ENCODE measurements at places on chromosomes 7 and 10.

- no peak for DNase-seq
Observed at GRCh38 chr10:116126239-116126638, 146.8 kb downstream of the GFRA1 start.

DNA sequence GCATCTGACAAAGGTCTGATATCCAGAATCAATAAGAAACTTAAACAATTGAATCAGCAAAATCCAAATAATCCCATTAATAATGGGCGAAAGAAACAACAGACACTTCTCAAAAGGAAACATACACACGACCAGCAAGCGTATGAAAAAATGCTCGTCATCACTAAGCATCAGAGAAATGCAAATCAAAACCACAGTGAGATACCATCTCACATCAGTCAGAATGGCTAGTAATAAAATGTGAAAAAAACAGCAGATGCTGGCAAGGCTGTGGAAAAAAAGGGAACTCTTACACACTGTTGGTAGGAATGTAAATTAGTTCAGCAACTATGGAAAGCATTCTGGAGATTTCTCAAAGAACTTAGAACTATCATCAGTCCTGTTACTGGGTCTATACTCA, 496.7 kb downstream of the SH2D4B start:
- DNase-seq = no peak

DNA sequence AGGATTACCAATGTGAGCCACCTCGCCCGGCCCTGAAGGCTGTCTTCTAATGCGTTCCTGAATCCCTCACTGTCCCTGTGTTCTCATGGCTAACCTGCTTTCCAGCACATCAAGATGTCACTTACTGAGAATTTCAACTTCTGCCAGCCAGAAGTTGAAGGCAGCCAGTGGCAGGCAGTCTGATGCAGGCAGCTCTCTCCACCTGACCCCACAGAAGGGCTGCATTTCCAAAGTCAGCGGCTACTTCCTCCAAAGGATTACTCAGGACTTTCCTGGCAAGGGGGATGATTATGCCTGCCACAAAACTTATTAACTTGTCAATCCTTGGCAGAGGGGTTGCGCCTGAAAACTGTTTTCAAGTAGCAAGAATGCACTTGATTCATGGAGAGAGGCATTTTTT, 1219.4 kb downstream of the TYW1 start:
- DNase-seq = no peak

DNA sequence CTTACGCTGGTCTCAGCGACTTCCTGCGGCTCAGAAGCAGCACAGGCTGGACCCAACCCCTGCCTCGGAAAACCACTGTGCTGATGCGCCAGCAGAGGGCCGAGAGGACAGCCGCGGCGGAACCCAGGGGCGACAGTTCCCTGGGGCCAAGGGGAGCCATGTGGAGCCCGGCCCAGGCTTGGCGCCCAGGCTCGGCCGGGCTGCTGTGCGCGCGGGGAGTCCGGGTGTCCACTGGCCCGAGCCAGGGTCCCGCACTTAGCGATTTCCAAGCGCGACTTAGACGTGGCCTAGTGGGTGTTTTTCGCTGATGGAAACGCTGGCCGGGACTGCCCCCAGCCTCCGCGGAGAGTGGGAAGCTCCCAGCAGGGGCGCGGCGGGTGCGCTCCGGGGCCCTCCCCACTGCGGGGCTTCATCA, 18.6 kb upstream of the ZNF32 start:
- DNase-seq = no peak

DNA sequence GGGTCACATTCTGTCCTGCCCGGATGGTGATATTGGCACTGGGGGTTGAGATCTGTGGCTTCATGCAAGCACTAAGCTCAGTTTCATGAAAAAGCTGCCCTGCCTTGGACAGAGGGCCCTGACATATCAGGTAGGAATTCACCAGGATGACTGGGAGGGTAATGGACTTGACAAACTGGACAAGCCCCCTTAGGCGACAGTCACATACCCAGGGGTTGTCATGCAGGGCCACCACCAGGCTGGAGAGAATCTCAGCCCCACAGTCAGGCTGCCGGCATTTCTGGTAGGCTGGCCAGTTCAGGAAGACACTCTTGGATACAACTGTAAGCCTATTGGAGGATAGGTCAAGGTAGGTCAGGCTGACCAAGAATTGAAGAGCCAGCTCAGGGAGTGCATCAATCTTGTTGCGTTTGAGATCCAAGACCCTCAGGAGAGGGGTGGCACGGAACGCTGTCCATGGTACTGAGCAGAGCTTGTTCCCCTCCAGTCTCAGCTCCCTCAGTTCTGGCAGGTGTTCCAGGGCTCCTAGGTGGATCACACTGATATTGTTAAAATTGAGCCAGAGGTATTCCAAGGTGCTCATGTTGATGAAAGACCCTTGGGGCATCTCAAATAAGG, 824 bp downstream of the LRIT2 start:
- DNase-seq = no peak

GRCh38 chr7:25586513-25586912, 358.2 kb upstream of the NPVF start:
- no peak for DNase-seq

DNA sequence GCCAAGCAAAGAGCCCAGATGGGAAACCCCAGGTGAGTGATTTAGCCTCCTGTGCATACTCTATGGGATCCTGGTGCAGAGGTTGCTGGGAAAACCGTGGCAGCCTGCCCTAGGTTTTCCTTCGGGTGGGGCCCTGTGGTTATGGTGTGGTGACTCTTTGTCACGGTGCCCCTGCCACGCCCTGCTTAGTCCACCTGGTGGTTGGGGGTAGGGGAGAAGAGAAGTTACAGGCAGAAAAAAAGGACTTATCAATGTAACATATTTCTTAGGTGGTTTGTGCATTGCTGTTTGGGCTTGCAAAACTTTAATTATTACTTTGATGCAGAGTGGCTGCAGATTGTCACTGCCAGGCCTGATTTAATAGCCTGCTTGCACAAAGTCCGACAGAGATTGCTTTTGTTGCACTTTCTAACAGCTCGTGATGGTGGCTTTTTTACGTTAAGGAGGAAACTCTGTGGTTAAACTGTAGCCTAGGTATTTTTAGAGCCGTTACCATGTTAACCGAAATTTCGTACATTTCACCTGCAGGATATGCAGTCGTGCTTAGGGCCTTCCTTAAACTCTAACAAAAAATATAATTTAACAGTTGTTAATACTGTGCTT, 197.4 kb downstream of the RNLS start:
- DNase-seq = peak; percentile 22

DNA sequence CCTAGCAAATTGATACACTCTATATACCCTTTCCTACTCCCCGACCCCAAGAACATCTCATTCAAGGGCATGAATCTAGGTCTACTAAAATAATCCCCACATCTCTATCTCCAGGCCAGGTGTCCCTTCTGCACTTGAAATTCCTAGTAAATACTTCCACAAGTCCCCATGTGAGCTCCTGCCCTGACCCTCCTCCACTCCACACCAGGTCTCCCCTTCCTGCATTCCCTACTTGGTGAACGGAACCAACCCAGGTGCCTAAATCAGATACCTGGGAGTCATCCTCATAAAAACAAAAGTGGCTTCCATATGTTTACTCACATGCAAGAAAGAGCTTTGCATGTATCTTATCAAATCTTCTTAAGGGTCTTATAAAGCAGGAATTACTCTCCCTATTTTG, 69.2 kb downstream of the COA1 start:
- DNase-seq = no peak

DNA sequence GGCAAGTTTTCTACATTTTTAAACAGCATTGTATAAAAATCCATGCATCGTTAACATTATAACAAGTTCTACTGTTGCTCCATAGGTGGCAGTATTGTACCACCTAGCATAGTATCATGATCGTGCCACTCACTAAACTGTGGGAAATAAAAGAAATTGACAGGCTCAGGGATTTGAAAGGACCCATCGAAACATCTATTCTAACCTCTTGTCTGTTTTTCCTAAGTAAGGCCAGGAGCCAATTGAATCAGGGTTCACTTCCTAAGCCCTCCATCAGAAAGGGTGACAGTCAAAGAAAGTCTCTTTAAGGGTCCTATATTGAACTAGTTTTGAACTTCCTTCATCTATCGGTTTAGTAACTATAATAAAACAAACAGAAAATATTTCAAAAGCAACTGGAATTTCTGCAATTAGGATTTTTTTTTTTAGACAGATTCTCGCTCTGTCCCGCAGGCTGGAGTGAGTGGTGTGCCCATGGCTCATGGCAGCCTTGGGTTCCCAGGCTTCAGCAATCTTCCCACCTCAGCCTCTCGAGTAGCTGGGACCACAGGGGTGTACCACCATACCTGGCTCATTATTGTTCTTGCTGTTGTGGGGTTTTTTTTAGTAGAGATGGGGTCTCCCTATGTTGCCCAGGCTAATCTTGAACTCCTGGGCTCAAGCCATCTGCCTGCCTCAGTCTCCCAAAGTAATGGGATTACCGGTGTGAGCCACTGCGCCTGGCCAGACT, 9.4 kb downstream of the HACD1 start:
- no peak for DNase-seq

DNA sequence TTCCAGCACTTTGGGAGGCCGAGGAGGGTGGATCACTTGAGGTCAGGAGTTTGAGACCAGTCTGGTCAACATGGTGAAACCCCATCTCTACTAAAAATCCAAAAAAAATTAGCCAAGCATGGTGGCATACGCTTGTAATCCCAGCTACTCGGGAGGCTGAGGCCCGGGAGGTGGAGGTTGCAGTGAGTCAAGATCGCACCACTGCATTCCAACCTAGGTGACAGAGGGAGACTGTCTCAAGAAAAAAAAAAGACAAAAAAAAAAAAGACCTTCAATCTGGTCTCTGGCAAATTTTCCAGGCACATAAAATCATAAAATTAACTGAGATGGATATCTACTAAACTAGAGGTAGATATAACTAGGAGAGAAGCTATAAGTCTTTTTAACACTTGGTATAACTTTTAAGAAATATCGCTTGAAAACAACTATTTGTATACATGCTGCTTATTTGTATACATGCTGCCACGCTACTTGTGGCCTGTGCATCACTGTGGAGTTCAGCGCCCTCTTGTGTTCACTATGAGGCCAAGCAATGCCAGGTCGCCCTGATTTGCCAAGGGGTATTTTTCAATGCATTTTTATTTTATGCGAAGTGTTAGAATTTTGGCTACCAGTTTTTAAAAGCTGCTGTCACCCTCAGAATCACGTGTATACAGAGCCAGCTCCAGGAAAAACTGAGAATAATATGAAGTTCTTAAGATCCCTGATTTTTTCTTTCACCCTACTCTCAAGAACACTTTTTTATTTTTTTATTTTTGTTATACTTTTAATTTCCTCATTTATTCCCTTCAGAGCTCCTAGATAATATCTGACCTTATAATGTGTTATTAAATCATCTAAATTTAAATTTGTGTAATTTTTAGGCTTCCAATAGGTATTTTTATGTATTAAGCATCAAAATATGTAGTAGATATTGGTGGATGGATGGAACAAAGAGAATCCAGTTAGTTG, 26.7 kb downstream of the CYCS start:
- peak; percentile 49 for DNase-seq

DNA sequence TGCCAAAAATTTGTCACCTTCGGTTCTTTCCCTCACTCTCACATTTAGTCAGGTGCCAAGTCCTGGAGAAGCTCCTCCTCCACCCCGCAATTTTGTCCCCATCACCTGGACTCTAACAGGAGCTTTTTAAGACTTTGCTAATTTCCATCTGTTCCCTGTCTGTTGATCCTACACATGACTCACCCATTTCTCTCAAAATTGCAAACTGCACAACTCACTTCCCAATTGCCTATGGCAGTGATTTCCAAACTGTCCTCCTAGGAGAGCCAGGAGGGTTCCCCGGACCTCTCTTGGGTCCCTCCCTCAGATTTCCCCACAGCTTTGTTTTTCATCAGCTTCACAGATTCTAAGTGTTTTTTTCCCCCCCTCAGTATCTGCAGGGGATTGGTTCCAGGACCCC, 120.3 kb downstream of the WNT2 start:
- DNase-seq = no peak

- DNase-seq = no peak
Observed at GRCh38 chr7:96284835-96285234, 37.1 kb downstream of the SLC25A13 start.

DNA sequence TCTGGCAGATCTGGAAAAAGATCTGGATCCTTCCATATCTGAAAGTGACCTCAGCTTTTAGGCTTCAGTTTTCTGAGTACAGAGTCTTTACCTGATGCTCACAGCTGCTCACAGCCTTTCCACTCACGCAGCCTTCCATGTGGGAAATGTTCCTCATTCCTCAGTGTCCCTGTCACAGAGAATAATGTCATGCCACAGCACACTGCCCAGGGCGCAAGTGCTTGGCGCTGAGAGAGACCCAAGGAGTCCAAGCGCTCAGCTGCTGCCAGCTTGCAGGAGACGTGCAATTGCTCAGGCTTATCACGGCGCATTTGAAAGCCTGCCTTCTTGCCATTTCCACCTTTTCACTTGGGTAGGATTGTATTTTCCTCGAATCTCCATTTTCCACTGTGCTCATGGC, 271.9 kb upstream of the MKI67 start:
- no peak for DNase-seq

DNA sequence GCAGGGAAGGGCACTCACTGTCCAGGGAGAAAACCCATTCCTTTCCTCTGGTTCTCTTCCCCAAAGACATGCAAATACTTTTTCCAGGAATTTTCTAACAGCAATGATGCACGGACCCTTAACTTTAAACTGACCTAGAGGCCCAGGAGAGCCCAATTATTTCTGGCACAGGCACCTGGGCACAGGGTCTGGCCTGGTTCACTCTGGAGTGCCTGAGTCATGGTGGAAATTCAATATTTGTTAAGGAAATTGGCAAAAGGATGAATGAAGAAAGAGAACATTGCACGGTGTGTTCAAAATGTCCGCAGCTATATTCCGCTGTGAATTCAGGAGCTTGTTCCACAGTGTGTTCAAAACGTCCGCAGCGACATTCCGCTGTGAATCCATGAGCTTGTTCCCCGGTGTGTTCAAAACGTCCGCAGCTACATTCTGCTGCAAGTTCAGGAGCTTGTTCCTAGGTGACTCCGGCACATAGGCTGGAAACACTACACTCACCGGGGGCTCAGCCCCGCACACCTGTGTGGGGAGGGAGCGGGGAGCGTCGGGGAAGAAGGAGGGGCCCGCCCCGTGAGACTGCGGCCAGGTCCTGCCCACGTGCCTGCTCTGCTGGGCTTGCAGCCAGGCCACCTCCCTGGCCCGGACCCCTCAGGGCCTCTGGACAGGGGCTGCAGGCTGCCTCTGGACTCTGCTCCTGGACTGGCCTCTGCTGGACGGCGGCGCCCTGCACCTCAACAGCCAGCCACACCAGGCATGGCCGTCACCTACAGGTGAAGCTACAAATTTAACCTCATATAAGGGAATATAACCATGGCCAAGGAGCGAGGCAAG, 72.0 kb upstream of the FAM20C start:
- no peak for DNase-seq

GRCh38 chr10:59234816-59235429, 58.5 kb downstream of the PHYHIPL start:
- DNase-seq = no peak

- DNase-seq = no peak
Observed at GRCh38 chr10:71999360-72000072, 35.3 kb downstream of the CHST3 start.

- DNase-seq = no peak
Observed at GRCh38 chr10:5594271-5595049, 69.7 kb downstream of the CALML3 start.

All from stimulated activated CD4-positive, alpha-beta T cell treated with anti-CD3 and anti-CD28 coated beads, Interleukin-4, amount 100 ng/mL, for 1 hour (primary cell).